ENCODE measurements at places on chromosomes 13 and 19.

DNA sequence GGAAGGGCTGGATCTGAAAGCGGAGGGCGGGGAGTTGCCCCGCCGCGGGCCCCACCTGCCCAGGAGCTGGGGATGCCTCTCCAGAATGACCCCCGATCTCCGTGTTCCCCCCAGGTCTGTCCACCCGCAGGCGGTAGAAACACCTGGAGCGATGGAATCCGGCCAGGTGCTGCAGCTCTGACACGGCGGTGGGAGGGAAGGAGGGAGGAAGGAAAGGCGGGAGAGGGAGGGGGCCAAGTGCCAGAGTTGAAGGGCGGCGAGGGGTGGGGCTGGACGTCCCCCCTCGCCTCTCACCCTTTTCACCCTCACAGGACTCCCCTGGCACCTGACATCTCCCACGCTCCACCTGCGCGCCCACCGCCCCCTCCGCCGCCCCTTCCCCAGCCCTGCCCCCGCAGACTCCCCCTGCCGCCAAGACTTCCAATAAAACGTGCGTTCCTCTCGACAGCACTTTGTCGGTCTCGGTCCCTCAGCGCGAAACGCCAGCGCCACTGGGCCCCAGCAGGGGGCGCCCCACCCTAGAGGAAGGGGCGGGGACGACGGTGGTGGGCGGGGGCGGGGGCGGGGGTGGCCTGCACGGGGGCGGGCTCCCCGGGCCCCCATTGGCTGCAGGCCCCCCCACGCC, 337 bp upstream of the FXYD7 start:
- DNase-seq = peak; percentile 78

- peak; percentile 83 for DNase-seq
These were observed 17.7 kb downstream of the CCDC97 start for GRCh38 chr19:41327576-41328156.

DNA sequence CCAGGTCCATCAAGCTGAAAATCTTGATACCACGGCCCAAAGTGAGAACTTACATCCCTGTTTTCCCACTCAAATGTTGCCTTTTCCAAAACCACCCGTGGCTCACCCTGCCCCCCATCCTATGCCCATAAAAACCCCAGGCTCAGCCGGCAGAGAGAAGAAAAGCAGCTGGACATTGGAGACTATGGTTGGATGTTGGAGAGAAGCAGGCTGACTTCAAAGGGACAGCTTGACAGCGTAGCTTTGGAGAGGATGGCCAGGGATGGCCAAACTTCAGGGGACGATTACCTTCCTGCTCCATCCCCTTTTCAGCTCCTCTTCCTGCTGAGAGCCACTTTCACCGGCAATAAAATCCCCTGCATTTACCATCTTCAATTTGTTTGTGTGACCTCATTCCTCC, 3.5 kb upstream of the ZNF792 start:
- no peak for DNase-seq

DNA sequence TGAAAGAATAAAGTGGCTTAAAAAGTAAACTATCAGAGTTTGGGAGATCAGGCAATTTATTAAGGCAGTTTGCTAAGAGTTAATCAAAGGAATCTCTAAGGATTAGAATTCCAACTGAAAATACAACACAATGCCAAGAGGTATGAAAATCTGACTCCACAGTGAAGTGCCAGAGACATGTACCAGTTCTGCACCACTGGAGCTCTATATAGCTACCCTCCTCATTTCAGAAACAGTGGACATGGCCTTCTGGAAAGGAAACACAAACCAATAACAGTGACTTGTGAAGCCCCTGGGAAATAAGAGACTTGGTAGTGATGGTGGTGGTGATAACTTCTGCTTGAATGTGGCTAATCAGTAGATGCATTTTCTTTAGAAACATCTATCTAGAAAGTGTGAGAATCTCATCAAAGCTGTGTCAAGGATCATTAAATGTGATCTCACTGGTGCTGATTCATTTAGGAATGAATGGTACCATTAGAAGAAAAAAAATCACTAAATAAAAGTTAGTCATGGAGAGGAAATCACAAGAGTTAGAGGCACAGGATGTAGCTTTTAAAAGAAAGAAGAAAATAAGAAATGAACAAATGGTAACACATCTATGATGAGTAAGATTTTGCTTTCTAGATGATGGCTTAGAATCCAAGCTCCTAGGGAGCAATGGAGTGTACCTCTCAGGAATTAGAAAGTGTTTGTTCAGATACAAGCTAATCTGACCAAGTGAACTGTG, 20.1 kb upstream of the N4BP2L1 start:
- no peak for DNase-seq

GRCh38 chr19:38079926-38080380, 144.1 kb downstream of the DPF1 start:
- DNase-seq = no peak

- no peak for DNase-seq
These were observed 299.2 kb upstream of the KLHL1 start for GRCh38 chr13:70407486-70407885.

DNA sequence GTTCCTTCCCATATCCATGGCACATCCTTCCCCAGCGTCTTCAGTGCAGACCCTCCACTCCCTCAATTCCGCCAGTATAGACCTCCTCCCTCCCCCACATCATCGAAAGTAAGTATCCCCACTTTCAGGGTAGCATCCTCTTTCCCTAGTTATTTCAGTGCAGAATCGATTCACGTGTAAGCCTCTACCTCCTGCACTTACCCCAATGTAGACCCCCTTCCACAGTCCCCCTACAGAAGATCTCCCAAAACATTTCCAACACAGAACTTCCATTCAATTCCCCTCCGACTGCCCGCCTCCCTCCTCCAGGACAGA, 664 bp downstream of the IRF3 start:
- DNase-seq = no peak

DNA sequence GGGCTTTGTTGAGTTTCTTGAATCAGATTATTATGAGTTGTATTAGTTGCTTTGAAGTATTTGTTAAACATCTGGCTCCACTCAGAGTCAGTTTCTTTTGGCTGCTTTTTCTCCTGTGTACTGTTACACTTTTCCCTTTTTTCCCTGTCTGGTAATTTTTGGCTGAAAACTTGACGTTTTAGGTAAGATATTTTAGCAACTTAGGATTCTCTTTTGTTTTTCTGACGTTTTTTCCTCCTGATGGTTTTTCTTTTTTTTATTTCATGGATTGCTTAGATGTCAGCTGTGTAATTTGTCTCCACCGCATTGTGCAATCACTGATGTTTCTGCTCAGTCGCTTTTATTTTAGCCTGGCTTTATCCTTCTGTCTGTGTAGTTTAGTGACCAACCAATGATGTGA, 20.7 kb downstream of the RFC3 start:
- no peak for DNase-seq

GRCh38 chr13:74324338-74324737, 190.1 kb upstream of the KLF12 start:
- DNase-seq = no peak

GRCh38 chr19:6374711-6375410, 872 bp downstream of the PSPN start:
- DNase-seq = no peak

DNA sequence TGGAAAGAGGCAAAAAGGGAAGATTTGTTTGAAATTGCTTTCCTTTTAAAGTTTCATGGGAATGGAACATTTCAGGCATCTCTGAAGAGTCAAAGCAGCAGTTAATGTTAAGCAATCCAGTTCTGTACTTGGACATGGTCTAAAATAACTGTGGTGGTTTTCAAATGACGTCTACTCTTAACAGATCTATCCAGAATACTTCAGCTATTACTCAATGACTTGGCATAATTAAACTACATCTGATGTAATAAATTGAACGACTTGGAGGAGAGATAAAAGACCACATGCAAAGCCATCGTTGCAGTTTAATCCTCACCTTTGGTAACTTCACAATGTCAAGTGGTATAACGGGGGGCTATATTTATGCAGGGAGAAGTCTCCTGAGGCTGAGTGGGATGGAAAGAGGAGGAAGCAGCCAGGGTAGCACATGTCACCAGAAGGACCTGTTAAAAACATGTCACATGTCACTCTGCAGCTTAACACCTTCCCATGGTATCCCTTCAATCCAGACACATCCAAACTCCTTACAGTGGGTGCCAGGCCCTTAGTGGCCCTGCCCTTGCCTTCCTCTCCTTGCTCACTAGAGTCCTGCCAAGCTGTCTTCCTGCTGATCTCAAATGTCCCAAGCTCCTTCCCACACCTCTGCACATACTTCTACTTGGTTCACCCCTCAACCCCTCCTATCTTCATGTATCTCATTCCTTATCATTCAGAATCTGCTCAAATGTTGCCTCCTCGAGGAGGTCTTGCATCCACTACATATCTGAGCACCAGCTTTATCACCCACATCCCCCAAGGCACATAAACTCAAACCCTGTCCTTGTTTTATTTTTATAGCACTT, 327.8 kb downstream of the SUCLA2 start:
- DNase-seq = no peak

- DNase-seq = no peak
These were observed 87.8 kb downstream of the LMO7 start for GRCh38 chr13:75723901-75724300.

DNA sequence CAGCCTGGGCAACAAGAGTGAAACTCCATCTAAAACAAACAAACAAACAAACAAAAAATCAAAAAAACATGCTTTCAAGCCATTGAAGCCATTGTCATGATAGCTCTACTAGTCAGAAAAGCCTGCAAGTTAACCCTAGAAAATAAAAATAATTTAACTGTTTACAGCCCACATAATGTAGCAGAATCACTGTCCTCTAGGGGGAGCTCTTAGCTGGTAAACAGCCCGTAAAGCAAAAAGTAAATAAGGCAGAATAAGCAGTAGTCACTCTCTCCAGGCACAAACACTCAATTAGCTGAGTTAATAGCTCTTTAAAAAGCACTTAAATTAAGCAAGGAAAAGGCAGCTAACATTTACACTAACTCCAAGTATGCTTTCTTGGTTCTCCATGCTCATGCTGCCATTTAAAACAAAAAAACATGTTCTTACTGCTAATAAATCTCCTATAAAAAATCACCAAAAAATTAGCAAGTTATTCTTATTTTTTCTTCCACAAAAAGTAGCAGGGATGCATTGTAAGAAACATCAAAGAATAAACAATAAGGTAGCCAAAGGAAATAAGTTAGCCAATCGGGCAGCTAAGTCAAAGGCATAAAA, 11.3 kb downstream of the LILRB4 start:
- no peak for DNase-seq

- no peak for DNase-seq
These were observed 6.6 kb downstream of the C19orf25 start for GRCh38 chr19:1472231-1473084.

GRCh38 chr13:113329656-113330312, 32.7 kb downstream of the LAMP1 start:
- no peak for DNase-seq

GRCh38 chr19:49057636-49058234, at the start of gene CGB7:
TSS of gene CGB7 (minus strand) at chr19:49057749. CDS start at chr19:49055375, 2,374 bp downstream.
- peak; percentile 65 for DNase-seq

GRCh38 chr13:29165216-29165615, 345.1 kb downstream of the MTUS2 start:
- no peak for DNase-seq

- DNase-seq = no peak
These were observed 19.1 kb downstream of the DNAJC15 start for GRCh38 chr13:43042410-43042921.

DNA sequence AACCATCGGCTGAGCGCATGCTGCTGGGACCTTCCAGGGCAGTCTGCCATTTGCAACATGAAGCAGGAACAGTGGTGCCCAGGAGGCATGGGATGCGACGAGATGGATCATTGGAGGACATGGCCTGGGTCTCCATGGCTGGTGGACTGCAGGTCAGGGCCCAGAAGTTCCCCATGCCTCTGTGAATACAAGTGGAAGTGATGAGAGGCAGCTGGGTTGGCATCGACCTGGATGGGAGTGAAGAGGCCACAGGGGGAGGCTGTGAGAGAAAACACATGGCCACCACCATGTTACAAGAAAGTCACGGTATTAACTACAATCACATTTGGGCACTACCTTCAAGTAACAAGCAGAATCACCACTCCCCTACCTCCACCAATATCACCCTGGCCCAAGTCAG, 262.0 kb downstream of the FOXO1 start:
- DNase-seq = no peak

GRCh38 chr13:21009036-21009435, 52.4 kb downstream of the LATS2 start:
- DNase-seq = no peak
